ENCODE measurements at places on chromosomes 4 and X.

DNA sequence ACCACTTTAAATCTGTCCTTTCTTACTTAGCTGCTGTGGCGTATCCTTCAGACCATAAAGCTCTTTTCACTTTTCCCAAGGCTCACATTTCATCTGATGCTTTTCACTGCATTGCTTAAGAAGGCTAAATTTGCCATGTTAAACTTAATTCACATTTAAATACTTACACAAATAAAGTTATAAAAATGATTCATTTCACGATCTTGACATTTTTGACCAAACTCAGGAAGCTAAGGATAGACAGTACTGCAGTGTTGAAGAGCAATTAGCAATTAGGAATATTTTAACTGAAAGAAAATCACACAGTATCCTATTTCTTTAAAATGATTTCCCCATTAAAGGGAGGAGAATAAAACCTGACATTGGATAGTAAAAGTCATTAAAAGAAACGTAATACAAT lies 1038.6 kb downstream of the STPG2 start:
- DNase-seq, result no peak

DNA sequence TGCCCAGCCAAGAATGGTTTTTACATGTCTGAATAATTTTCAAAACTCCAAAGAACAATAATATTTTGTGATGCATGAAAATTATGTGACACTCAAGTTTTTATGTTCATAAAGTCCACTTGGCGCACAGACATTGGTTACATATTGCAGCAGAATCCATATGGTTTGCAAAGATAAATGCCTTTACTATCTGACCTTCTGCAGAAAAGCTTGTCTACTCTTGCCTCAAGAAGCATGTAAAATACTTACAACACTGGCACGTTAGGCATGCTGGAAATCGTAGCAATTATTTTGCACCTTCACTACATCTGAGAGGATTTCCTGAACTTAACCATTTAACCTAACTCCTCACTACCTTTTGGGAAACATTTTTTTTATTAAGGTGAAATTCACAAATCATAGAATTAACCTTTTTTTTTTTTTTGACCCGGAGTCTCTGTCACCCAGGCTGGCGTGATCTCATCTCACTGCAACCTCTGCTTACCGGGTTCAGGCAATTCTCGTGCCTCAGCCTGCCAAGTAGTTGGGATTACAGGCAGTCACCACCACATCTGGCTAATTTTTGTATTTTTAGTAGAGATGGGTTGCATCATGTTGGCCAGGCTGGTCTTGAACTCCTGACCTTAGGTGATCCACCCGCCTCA lies 3.5 kb upstream of the XG start:
- no peak for DNase-seq

- DNase-seq, result no peak
These were observed 362.6 kb downstream of the GASK1B start for GRCh38 chr4:157810137-157810774.

GRCh38 chr4:11774346-11774745 lies 345.7 kb upstream of the HS3ST1 start:
- DNase-seq, result no peak

DNA sequence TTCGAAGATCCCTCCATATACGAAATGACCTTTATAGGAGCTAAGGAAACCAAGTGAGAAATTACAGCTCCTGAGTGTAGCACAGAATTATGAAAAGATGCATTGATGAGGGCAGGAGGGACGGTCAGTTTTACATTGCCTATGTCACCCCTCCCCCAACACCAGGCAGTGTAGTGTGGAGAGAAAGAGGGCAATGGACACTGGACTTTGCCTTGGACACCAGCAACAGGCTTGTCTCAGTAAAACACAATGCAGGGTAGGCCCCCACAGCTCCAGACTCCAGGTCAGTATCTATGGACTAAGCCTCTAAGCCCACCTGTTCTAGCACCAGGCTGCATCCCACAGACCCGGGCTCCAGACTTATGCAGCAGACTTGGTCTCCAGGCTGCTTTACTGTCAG lies 16.5 kb downstream of the APOOL start:
- no peak for DNase-seq

DNA sequence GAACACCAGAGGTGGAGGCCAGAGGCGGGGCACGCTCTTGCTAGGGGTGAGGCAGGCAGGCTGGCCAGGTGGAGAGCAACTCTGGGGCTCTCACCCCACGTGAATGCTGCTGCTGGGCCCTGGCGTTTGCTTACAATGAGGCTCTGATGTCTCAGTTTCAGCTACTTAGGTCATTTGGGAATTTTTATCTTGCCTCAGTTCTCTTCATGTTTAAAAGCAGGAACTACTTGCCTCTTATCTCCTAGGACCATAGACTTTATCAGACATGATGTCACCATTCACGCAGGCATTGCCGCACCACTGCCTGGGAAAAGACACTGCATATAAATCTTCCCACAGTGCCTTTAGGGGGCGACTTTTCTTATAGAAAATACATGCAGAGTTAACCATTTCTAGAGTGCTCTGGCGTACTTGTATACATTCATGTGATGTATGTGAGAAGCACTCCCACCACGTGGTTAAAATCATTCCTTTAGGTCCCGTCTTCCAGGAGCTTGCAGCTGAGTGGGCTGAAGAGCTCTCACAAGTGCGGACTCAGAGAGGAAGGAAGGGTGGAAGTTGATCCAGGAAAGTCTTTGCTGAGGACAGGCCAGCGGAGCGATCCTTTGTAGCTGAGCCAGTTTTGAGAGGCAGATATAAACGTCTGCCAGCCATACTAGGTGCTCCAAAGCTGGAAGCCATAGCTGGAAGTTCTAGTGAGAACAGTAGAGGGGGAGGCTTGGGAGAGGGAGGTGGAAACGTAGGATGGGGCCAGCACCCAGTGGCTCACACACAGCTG lies 84.3 kb upstream of the CLDN34 start:
- peak; percentile 26 for DNase-seq

- DNase-seq, result no peak
These were observed 46.4 kb downstream of the BEX1 start for GRCh38 chrX:103017542-103017941.

GRCh38 chr4:78689261-78689660 lies 86.9 kb upstream of the BMP2K start:
- DNase-seq, result no peak

- DNase-seq, result no peak
These were observed 128.0 kb upstream of the NKX1-1 start for GRCh38 chr4:1534095-1534872.

DNA sequence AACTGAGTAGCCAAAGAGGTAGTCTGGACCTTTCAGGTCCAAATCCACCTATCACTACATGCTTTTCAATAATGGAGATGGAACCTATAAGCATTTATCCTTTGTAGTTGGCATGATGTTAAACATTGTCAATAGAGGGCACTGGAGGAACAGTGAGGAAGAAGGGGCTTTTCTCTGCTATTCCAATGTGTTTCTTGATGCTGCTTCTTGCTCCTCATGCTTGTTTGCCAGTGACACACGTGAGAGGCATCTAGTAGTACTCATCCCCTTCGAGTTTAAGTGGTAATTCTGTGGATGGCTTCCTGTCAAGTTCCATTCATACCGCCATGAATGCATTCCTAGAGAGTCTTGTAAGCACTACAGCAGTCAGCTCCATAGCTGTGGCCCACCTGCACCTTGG lies 84.0 kb downstream of the NAA11 start:
- no peak for DNase-seq

- peak; percentile 13 for DNase-seq
These were observed 25.3 kb downstream of the STEEP1 start for GRCh38 chrX:119539872-119540271.

GRCh38 chr4:92825791-92826190 lies 522.0 kb downstream of the GRID2 start:
- DNase-seq, result no peak

DNA sequence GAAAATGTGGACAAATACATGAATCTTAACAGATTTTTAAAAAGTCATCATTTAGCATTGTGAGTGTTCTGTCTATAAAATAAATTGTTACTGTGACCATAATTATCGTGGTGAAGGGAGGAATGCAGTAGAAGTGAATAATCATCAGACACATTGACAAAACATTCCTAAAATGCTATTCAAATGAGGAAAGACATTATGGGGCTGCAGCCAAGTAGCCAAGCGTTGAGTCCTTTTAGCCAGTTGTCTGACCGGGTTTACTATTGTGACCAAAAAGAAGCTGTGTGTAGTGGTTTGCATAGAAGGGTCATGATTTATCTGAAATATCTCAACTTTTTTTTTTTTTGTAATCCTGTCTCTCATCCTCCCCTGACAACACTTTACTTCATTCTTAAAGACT lies 19.5 kb downstream of the WWC2 start:
- DNase-seq, result no peak

GRCh38 chr4:76637712-76638361 lies 202.8 kb downstream of the SHROOM3 start:
- no peak for DNase-seq

DNA sequence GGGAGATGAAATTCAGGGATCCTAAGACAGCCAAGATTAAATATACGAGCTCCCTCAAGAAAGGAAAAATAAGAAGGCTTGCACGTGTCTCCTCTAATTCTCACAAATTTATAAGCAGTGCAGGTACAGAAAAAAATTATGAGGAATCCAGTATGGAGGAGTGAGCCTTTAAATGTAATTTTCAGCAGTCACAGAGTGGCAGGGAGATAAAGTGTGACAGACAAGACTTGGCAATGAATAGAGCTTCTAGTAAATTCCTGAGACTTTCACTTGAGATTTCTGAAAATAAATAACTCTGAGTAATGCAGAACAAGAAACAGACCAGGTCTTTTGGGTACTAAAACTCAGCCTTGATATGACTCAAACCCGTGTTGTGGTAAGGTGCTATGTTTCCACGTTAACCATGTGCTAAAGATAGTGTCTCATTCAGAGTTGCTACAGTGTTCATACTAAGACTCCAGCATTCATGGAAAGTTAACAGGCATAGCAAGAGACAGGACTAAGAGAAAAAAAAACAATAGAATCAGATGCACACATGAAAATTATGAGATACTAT lies 119.8 kb downstream of the SPOCK3 start:
- no peak for DNase-seq

DNA sequence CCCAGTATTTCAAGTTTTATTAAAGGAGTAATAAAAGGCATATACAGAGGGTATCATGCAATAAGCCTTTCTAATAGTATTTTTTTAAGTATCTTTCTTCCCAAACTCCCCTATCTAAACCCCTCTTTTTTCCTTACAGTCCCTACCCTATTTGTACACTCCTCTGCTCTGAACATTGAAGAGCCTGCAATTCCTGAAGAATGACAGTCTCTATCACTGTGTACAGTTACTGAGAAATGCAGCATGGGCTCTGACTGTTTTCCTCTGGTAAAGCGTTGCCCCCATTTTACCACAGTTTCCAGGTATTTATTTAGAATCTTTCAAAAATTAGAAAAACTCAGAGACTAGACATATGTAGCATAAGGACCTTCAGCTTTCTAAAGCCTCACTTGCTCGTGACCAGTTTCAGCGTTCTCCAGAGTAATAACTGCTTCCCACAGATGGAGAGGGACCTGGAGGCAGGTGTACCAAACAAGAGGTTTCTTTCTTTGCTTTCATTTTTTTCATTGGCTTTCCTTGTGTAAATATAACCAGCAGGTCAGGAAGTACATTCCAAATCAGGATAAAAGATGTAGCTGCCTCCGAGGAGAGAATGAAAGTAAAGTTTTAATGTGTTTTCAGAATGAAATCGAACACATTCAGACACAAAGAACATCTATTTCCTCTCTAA lies 230.8 kb downstream of the CFAP299 start:
- no peak for DNase-seq

GRCh38 chr4:134567461-134567860 lies 365.9 kb upstream of the PABPC4L start:
- DNase-seq, result no peak

GRCh38 chr4:16728111-16728510 lies 170.3 kb downstream of the LDB2 start:
- no peak for DNase-seq

- DNase-seq, result no peak
These were observed 187.3 kb upstream of the CXCL13 start for GRCh38 chr4:77418333-77418732.

DNA sequence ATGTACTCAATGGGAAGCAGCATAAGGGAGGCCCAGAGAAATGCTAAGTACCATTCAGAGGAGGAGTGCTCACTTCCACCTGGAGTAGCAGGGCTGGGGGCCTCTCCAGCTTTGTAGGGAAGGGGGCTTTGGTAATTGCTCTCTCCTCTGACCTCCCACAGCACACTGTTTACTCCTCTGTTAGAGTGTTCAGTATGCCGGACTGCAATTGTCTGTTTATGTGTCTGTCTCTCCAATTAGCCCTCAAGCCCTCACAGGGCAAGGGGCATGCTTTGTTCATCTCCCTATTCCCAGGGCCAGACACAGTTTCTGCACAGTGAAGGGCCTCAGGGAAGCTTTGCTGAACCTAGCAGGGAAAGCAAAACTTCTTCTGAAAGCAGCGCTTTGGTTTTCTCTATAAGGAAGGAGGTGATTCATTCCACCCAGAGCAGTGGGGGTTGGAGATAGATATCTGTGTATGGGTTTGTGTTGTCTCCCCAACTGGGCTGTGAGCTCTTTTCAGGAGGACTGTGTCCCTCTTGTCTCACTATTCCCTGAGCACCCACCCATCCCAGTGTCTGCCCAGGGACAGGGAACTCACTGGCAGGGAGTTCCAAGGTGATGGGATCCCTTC lies 50.0 kb upstream of the VMA21 start:
- no peak for DNase-seq
